ENCODE measurements at places on chromosomes 6 and 20. TPM values are rescaled to one million over a fixed set of nuclear protein-coding genes. Genes with fewer than 3 reads are reported as not detected.

- DNase-seq, result no peak
These were observed 4.3 kb downstream of the TNNC2 start for GRCh38 chr20:45822857-45823256.

- no peak for DNase-seq
These were observed 499.6 kb downstream of the RFPL4B start for GRCh38 chr6:112846681-112847080.

The TINAG gene
- 114 TPM for total RNA-seq

GRCh38 chr6:117200067-117200466, 65.3 kb upstream of the VGLL2 start:
- no peak for DNase-seq

GRCh38 chr20:47606414-47606982, 104.8 kb downstream of the NCOA3 start:
- no peak for DNase-seq

The SNRPB2 gene
- 125 TPM for total RNA-seq

DNA sequence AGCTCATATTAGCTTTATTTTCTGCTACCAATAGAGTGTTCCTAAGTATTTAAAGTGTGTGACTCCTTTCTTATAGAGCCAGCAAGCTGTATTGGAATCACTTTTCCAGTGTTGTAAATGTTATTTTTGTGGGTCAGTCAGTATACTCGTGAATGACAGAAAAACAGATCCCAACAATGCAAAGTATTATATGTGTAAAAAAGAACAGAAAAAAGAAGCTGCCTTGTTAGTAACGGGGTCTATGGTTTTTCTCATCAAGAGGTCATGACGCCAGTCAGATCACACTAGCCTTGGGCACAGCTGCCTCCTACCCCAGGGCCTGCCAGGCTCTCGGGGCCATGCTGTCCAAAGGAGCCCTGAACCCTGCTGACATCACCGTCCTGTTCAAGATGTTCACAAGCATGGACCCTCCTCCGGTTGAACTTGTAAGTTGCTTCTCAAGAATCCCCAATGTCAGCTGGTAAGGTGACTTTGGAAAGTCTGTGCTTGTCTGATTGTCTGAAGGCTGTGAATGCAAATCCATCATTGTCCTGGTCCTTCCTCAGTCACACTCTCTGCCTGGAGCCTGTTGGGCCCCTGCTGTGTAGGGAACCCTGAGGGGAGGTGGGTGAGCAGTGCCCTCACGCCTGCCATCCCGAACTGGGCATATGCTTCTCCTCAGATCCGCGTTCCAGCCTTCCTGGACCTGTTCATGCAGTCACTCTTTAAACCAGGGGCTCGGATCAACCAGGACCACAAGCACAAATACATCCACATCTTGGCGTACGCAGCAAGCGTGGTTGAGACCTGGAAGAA, 9.8 kb downstream of the NELFCD start:
- no peak for DNase-seq

- DNase-seq, result peak; percentile 42
These were observed 45.8 kb downstream of the GINS1 start for GRCh38 chr20:25453035-25453810.

The OR2H2 gene
- not detected for total RNA-seq

The OOEP gene
- total RNA-seq, result not detected

The LY6G5B gene
- total RNA-seq, result not detected

DNA sequence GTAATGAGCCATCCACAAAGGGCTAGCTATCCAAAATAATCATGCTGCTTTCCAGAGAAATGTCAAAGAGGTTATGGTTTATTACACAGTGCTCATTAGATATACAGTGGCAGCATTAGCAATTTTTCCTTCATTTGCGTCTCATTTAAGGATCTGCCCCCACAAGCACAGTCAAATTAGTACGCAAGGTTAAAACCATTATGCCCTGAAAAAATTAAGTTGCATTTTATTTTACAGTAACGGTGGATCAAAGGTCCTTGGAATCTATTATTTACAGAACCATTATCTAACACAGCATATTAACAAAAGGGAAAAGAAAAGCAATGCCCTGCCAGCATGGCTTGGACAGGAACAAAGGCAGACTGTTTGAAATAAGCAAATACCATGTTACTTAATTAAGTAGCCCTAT, 144.8 kb downstream of the PDSS2 start:
- DNase-seq, result no peak

- no peak for DNase-seq
These were observed 114.6 kb downstream of the JPH2 start for GRCh38 chr20:44072384-44072783.

- DNase-seq, result no peak
These were observed 31.2 kb downstream of the CYP21A2 start for GRCh38 chr6:32069460-32069859.

The FOXQ1 gene
- total RNA-seq, result 13.6 TPM

- no peak for DNase-seq
These were observed 200.0 kb upstream of the PMEPA1 start for GRCh38 chr20:57909763-57910331.

DNA sequence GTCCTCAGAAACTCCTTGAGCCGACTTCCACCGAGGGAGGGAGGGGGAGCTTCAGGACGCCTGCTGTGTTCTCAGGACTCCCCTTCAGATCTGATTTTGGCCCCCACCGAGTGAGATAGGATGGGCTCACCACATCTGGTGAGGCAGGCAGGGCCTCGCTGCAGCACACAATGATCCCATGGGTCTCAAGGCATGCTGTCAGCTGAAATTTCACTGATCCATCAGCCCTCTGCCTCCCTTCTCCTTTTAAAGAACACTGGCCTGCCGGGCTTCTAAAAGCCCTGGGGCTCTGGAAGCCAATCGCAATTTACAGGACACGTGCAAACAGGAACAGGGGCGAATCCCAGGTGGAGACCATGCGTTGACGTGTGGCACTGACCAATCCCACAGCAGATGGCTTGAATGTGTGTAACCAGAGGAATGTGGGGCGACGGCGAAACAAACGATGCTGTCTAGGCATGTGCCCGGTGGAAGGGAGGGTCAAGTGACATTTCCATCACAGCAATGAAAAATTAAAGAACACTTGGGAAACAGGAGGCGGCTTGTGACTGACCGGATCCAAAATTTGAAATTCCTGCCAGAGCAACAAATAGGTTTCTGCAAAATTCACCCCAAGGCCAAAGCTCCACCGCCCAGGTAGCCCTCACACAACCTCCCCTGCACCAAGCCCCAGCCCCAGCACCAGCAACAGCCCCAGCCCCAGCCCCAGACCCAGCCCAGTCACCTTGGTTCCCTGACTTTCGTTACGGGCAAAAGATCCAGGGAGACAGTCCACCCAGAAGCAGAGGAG, 167.1 kb upstream of the ZNF337 start:
- no peak for DNase-seq

- no peak for DNase-seq
These were observed 838.4 kb downstream of the QKI start for GRCh38 chr6:164252948-164253347.

The C6orf136 gene
- 2.6 TPM for total RNA-seq

The RIMS4 gene
- not detected for total RNA-seq

DNA sequence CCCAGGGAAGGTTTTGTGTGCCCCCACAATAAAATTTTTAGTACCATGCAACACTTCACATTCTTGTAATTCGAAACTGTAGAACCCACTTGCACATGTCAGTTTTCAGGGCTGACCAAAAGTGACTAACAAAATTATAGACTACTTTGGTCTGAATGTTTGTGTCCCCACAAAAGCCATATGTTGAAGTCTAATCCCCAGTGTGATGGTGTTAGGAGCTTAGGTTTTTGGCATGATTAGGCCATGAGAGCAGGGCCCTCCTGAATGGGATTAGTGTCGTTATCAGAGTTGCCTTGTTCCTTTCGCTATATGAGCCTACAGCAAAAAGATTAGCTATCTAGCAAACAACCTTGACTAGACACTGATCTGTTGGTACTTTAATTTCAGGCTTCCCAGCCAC, 49.0 kb upstream of the TENT5A start:
- DNase-seq, result no peak

The HSD17B8 gene
- total RNA-seq, result 41.2 TPM

DNA sequence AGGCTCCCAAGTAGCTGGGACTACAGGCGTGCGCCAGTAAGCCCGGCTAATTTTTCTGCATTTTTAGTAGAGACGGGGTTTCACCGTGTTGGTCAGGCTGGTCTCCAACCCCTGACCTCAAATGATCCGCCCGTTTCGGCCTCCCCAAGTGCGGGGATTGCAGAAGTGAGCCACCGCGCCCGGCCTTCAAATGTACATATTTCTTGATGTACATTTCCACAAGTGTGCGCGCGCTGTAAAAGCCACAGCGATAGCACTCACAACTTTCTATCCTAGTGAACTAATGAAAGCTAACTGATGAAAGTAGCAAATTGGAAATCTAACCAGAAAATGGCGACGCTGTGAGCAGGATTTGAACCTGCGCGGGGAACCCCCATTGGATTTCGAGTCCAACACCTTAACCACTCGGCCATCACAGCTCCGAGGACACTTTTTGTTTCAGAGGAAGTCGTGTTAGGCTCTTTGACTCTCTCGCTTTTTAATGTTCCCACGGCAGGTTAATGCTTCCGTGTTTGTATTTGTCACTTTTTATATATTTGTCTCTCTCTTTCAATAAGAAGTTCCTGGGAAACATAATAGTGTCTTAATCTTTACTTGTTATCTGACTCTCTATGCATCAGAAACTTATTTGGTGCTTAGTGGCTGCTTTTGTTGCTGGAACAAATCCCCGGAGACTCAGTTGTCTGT, 199.4 kb upstream of the ZNF184 start:
- DNase-seq, result peak; percentile 77

The NXT1 gene
- total RNA-seq, result 67.0 TPM

DNA sequence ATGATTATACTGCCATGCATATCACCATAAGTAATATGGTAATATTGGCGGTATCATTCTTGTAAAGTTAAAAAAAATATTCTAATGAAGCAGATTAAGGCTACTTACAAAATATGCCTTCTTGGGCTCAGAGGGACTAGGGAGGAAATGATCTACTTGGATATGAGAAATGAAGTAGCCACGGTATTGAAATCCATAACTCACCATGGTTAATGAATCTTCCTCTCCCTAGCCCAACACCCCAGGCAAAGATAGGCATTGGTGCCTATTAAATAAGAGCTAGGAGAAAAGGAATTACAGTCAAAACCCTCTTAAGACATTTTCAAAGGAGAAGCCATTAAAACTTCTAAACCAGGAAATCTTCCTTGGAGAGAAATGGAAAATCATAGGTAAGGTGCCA, 280.5 kb downstream of the TFAP2B start:
- DNase-seq, result peak; percentile 8

DNA sequence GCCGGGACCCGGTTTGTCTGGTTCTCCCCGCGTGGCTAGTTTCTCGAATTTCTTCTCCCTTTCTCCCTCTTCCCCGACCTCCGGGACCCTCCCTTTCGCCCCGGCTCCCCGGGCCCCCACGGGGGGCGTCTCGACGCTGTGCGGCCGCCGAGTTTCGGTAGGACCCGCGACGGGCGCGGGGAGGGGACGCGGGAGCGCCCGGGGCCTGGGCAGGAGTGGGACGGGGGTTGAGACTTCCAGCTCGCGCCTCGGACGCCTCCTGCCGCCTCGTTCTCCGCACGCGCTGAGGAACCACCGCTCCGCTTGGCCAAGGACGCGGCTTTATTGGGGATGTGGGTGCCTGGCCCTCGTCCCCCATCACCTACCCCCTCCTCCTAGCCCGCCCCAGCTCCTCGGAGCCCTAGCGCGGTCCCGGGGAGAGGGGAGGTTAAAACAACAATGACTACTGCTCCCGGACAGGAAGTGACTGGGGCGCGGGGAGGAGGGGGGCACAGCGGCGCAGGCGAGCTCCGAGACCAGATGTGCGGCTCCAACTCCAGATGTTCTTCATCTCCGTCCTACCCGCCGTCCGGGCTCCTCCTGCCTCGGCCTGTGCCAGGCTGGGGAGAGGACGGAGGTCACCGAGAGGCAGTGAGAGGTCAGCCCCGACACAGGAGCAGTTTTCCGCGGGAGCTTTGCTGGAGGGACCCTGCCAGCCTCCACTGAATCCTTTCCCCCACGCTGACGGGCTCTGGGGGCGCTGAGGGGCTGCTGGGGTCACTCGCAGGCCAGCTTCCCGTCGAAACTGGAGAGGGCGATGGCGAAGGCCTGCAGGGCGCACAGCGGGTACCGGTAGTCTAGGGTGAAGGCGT, 917 bp upstream of the TEAD3 start:
- DNase-seq, result no peak

DNA sequence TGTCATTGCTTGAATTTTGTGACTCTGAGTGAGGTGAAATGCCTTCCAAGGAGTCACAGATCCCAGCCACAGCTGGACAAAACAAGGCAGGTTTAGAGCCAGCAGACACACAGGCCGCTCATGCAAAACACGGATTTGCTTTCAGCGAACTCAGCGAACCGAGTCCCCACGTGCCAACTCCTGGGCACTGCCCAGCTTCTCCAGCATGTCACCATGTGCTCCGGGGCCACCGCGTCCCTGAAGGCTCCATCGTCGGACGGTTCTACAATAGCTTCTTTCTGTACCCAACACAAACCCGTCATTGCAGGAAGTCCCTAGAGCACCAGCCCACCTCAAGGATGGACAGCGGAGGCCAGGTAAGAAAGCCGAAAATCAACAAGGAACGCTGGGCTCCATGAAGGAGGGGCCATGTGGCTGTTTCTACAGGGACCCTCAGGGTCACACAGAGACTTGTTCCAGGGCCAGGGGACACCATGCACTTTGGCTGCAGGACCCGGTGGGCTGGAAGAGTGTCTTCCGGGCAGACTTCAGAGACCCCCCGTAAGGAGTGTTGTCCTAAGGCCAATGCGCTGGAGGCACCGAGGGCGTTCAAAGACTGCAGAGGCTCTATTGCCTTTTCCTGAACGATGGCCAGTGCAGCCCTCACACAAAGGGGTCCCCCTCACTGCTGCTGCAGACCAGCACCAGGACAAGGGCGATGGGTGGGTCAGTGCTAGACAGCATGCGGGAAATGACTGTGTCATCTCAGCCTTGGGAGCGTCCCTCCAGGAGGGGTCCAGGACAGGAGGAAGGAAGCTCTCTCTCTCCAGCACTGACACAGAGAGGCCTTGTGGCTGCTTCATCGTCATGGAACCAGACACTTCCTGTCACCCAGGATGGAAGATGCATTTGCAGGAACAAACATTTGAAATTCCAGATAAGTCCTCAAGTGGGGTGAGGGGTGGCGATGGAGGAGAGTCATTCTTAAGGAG, 19.8 kb downstream of the DACT2 start:
- no peak for DNase-seq

The ASIP gene
- not detected for total RNA-seq

- DNase-seq, result no peak
These were observed 26.9 kb downstream of the FOXF2 start for GRCh38 chr6:1416191-1416760.

- DNase-seq, result no peak
These were observed 286.2 kb downstream of the ESR1 start for GRCh38 chr6:152093711-152094110.

DNA sequence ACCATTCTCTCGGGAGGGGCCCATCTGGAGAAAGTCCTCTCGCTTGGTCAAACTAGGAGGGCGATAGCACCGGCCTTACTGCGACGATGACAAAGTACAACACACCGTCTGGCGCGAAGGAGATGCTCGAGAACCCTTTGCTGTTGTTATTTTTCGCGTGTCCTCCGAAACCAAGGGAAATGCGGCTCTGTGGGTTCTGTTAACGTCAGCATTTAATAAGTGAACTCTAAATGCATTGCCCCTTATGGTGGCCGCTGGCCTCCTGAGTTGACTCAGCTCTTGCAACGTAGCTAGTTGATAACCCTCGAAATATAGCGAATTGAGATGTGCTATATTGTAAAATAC, 577 bp upstream of the SCAND1 start:
- no peak for DNase-seq

- DNase-seq, result no peak
These were observed 17.1 kb upstream of the NTSR1 start for GRCh38 chr20:62691487-62691886.

GRCh38 chr6:46452312-46452917, 38.8 kb downstream of the RCAN2 start:
- no peak for DNase-seq
